HFFc6 (cell line): ENCODE measurements at places on chromosomes 3 and 15. TPM values are rescaled to one million over a fixed set of nuclear protein-coding genes. Genes with fewer than 3 reads are reported as not detected.

Gene GBE1
- 74.9 to 93.0 TPM (median 78.3 TPM) in 3 replicates for total RNA-seq

DNA sequence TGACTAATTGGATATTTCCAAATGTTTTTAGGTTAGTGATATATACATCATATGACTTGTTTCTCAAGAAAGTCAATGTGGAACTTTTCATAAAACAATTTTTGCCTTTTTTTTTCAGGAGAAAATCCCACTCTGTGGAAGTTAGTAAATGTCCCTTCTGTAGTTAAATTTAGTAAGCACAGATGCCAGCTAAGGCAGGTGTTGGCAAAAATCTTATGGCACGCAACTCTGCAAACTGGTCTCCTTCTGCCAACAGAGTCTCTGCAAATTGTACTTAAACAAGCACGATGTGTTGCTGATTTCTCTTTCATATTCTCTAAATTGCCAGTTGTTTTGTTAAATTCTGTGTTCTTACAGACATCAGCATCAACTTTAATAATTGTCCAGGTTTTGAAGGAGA is 233.8 kb downstream of the IL5RA start:
- no peaks in the 10 kb centered on the region for H3K36me3 ChIP-seq
- no peaks in the 10 kb centered on the region for H3K4me1 ChIP-seq
- H3K27ac ChIP-seq, result no peak overlapping the region
- H3K27me3 ChIP-seq, result no peaks in the 10 kb centered on the region
- H3K4me3 ChIP-seq, result no peak overlapping the region
- DNase-seq, result no peak

- H3K27me3 ChIP-seq, result peaks cover 2% of the 10 kb centered on the region; the same call in 1 of the 2 replicates
- H3K27ac ChIP-seq, result no peak overlapping the region
- H3K4me1 ChIP-seq, result peaks cover 4% of the 10 kb centered on the region
- peaks cover 28% of the 10 kb centered on the region for H3K36me3 ChIP-seq
Observed at GRCh38 chr3:29677421-29677820, 396.6 kb downstream of the RBMS3 start.

- H3K4me3 ChIP-seq, result peak overlapping the region; percentile 78
- peaks cover 60% of the 10 kb centered on the region for H3K4me1 ChIP-seq
- peak; percentile 73 for DNase-seq
- H3K27ac ChIP-seq, result peak overlapping the region; percentile 86
Observed at GRCh38 chr3:110815008-110815583, 256.5 kb upstream of the NECTIN3 start.
